ENCODE measurements at places on chromosomes 6 and 20. TPM values are rescaled to one million over a fixed set of nuclear protein-coding genes. Genes with fewer than 3 reads are reported as not detected.

DNA sequence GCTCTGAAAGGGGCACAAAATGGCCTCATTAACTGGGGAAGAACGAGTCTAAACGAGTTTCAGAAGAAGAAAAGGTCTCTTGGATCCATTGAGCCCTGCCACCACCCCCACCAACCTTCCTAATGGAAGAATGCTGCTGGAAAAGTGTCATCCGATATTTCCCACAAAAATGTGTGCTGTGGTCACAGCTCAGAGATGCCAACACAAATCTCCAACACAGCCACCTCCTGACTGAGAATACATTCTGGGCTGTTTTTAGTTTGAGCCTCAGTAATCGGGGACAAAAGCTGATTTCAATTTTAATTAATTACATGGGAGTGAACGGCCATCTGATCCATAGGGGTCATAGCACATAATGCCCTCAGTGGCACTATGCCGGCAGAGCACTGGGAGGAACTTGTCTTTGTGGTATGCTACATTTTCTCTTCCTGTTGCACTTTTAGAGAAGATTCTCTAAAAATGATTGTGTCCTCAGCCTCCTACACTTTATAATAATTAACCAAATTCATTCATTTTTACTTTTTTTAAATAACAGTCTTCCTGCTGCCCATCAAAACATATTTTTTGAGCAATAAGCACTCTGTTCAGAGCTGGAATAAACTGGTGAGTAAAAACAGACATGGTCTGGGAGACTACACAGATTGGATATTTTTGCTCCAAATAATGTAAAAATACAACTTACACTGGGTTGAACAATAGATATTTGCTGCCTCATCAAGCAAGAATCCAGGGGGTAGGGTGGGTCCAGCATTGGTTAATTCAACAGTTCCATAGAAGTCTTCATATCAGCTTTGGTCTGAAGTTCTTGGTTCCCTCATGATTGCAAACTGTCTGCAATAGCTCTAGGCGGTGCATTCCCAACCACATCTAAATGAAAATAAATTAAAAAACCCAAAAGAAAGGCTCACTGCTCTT is 143.6 kb upstream of the TMEM170B start:
- no peak for DNase-seq

The UBR2 gene
- 8.3 TPM for total RNA-seq

GRCh38 chr6:98695091-98695801 is 139.1 kb upstream of the POU3F2 start:
- no peak for DNase-seq

DNA sequence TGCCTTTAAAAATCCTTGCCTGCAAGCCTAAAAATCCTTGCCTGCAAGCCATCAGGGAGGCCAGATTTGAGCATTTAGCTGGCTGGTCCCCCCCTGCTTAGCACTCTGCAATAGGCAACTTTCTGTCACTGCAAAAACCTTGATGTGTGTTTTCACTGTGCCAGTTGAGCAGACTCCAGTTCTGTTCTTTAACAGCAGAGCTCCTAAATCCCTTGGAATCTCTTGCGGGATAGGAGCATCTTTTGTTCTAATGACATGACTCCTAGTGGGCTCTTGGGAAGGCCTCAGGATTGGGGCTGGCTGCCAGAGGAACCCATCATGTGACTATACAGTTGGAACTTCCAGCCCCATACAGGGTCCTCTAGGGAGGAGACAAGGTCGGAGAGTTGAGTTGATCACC is 50.4 kb downstream of the FAM184A start:
- no peak for DNase-seq

DNA sequence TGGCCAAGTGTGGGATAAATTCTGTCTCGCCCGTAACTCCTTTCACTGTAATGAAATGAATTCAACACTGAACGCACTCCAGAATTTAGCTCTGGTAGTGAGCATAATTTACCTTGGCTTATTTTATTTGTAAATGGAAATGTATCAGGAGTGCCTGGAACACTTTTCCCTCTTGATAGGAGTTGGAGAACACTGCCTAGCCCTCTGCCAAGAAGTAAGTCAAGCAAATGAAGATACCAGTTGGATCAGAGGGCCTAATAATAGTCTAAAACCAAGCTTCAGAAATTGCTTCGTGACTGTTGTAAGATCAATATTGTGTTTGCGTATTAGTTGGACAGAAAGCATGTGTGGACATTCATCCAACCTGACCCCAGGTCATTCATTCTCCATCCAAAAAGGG is 64.6 kb upstream of the TPD52L1 start:
- DNase-seq: no peak

DNA sequence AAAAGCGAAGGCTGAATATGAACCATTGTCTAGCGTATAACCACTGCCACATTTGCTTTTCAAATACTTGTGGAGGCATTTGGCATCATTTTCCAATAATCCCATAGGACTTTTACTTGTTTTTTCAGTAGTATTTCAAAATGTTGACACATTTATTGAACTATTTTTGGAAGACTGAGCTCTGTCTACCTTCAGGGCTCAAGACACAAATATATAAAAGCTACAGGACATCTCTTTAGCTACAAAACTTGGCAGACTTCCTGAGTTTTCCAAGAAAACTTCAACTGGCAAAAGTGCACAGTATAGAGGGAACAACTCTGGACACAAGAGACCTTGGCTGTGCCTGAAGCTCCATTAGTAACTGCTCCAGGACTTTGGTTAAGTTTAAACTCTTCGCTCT is 13.4 kb downstream of the EPB41L2 start:
- no peak for DNase-seq

The DBNDD2 gene
- total RNA-seq: 55.2 TPM
